Renal cortex interstitium (tissue), 15 donors: ENCODE measurements at places on chromosomes 2 and 18.

DNA sequence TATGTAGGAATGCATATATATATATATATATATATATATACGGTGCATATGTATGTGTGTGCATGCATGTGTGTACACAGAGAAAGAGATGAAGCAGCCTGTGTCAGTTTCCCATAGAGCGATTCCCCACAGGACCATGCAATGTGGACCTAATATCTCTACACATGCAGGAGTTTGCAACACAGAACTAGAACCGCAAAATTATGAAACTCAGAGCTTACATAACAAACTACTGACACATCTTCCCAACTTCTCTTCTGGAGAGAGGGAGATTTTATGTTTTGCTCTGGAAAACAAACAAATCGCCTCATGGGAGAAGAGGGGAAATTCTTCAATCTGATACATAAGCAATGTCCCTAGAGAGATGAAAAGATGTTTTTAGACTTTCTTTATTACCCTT, 377.2 kb downstream of the LRATD1 start:
- no peak for DNase-seq

GRCh38 chr2:120111193-120111592, 98.3 kb downstream of the EPB41L5 start:
- no peak for DNase-seq

DNA sequence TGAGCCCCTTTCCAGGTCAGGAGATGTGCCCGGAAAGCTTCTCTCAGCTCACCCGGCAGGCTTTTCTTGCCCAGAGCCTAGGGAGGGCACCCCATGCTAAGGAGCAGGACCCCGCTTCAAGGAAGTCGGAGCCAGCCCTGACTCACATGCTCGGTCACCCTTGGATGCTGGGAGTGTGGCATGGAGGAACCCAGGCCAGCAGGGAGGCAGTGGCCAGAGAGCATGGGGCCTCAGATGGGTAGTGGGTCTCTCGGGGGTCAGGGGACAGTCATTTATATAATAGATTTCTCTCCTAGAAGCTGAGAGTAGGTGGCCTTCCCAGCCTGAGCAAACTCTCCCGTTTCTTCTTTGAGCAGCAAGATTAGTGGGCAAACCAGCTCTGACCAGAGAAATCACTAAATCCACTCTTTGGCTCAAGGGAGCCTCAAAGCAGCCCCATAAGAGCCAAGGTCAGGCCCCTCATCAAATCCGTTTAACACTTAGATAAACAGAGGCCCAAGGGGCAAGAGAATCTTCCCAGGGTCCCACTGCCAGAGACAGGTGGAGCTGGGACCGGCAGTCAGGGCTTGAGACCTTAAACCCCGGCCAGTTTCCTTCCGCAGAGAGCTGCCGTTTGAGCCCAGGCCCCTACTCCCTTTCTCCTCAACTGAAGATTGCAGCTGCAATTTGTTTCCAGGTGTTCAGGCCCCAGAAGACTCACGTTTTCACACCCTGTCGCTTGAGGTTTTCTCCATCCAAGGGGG, 113.1 kb downstream of the CYP26B1 start:
- no peak for DNase-seq

DNA sequence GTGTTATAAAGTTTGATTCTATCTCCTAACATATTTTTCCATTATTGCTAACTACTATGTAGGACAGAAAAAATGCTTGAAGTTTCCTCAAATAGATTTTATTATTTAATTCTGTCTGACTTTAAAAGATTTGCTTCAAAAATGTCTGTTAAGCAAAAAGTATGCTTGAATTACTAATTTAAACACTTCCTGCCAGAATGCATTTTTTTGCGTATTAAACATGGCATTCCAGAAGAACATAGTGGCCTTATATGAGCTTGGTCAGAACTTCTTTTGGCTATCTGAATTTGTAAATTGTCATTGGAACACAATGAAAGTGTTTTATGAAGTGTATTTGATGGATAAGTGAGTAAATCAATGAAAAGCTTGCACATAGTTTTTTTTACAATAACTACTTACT, 37.8 kb downstream of the MBD5 start:
- no peak for DNase-seq

- no peak for DNase-seq
These were observed 30.5 kb downstream of the PDK1 start for GRCh38 chr2:172586245-172586891.

- peak; percentile 53 for DNase-seq
These were observed 17.1 kb upstream of the VPS4B start for GRCh38 chr18:63439334-63439733.

DNA sequence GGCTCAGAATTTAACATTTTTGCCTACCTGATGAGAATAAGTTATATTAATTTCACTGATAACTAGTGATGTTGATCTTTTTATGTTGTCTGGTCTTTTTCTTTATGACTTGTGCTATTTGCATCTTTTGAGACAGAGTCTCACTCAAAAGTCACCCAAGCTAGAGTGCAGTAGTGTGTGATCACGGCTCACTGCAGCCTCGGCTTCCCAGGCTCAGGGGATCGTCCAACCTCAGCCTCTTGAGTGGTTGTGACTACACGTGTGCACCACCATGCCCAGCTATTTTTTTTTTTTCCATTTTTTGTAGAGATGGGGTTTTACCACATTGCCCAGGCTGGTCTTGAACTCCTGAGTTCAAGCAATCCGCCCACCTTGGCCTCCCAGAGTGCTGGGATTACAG, 7.5 kb downstream of the SMCHD1 start:
- DNase-seq: no peak

DNA sequence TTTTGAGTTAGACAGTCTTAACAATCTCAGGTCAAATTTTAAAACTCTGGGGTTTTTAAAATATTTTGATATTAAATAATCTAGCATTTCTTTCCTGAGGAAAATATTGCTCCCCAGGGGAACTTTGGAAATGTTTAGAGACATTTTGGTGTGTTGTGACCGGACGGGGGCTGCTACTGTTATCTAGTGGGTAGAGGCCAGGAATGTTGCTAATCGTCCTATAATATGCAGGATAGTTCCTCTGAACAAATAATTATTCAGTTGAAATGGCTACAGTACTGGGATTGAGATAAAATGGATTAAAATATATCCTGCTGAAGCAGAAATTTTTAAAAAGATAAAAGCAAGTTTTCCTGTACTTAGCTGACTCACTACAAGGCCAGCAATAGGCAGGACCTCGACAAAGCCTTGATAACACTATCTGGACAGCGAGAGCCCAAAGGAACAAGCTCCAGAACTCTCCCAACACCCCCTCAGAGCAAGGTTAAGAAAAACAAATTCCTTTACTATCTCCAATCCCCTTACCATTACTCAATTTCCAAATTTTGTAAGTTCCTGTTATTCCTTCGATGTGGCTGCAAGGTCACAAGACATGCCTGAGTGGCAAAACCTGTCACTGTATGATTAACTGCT, 1407.4 kb downstream of the SUCLG1 start:
- no peak for DNase-seq

DNA sequence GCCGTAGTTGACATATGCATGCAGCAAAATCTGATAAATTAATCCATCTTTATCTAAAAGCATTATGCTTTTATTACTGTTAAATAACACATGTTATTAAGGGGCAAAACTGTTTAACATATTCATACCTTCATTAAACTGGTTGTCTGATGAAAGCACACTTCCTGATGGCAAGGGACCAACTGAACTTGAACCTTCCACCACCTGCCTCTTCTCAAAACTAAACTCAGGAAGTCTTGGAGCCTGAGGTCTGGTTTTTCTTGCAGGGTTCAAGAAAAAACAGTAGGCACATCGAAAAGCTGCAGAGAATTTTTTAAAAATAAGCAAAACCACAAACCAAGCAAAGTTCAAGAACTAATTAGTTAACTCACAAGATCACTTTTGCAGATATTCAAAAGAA, 64.9 kb downstream of the LNPK start:
- DNase-seq: no peak

DNA sequence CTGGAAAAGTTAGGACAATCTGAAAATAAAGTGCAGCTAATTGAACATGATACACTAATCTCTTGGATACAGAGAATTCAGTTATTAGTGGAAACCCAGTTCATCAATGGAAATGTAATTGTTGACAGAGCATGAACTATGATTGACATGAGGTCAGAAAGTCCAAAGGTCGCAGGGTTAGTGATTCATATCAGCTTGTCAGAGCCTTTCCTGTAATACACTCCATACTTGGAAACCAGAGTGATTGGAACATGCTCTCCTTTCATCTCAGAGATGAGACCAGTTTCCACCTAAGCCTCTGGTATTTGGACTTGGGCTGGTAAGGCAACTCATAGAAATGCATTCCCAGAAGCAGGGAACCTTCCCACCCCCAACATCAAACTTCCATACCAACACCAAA, 8.5 kb upstream of the NCKAP5 start:
- DNase-seq: no peak

DNA sequence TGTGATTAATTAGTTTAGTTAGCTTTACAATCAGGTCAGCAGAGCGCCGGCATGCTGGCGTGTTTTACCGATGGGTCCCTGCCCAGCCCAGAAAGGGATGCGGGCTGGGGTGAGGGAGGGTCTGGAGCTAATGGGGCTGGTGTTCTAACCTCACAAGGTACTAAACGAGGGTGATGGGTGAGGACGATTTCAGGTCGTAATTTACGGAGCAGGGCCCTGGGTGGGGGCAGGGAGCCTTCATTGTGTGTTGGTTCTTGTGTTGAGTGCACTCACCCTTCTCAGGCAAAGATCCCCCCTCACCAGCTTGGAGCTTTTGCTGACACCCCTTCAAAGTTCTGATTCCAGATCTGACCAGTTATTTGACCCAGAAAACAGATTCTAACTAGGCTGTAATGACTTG, 39.5 kb downstream of the PTGR3 start:
- no peak for DNase-seq

- DNase-seq: no peak
These were observed 44.0 kb downstream of the ITGB6 start for GRCh38 chr2:160156100-160156499.

GRCh38 chr2:33336036-33336625, 140.3 kb upstream of the RASGRP3 start:
- no peak for DNase-seq

- no peak for DNase-seq
These were observed 95.9 kb downstream of the GFPT1 start for GRCh38 chr2:69291004-69291650.

- no peak for DNase-seq
These were observed 46.7 kb downstream of the EN1 start for GRCh38 chr2:118800736-118801135.

DNA sequence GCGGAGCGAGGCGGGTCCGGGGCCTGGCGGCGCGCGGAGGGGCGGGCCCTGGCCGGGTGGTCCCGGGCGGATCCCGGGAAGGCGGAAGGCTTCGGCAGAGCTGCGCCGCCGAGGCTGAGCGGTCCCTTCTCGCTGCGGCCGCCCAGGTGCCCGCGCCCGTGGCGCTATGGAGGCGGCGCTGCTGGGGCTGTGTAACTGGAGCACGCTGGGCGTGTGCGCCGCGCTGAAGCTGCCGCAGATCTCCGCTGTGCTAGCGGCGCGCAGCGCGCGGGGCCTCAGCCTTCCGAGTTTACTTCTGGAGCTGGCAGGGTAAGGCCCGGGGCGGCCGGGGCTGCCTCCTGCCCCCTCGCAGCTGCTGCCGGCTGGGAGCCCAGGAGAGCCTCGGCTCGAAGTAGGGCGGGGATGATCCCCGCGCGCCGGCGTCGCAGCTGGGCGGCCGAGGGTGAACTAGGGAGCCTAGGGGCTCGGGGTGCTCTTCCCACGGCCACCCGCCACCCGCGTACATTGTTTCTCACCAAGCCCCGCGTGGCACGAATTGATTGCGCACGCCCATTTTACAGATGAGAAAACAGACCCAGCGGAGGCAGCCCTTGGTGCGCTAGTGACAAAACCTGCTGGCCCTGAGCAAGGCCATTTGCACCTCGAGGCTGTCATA, at the start of gene SLC66A3:
Gene SLC66A3 (plus strand): TSS at position 87 of the 655 bp plus-strand sequence. CDS start 80 bp downstream, at position 167.
- DNase-seq: peak; percentile 83

GRCh38 chr18:8562919-8563318, 46.3 kb upstream of the RAB12 start:
- no peak for DNase-seq

DNA sequence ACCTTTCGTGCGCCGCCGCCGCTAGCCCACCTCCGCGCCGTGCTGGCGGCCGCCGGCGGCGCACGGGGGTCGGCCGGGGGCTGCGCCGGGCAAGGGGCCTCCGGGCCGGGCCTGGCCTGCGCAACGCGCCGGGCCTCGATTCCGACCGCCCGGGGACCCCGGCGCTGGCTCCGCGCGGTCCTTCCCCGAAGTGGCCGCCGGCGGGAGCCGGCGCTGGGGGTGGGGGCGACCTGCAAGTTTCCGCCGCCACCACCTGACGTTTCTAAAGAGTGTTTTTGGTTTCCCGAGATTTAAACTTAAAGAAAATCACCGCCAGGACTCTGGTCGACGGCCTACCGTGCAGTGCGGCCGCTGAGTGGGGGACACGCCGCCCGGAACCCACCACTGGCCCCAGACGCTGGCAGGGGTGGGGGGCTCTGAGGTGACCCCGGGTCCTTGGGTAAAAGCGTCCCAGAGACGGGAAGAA, 3.8 kb upstream of the GATA6 start:
- DNase-seq: no peak

DNA sequence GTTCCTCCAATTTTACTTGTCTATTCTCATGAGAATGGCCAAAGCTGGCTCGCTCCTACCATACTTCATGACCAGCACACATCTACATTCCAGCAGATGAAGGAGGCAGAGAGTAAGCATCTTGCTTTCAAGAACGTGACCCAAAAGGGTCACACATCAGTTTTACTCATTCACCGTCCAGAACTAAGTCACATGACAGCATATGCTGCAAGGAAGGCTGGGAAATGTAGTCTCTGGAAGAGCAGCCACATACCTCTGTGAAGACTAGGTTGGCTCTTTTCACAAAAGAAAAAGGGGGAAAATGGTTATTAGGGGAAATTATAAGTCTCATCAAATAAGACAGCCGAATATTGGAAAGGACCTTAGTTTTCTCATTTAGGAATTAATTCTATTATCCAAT, 835.3 kb downstream of the EPHA4 start:
- DNase-seq: no peak

DNA sequence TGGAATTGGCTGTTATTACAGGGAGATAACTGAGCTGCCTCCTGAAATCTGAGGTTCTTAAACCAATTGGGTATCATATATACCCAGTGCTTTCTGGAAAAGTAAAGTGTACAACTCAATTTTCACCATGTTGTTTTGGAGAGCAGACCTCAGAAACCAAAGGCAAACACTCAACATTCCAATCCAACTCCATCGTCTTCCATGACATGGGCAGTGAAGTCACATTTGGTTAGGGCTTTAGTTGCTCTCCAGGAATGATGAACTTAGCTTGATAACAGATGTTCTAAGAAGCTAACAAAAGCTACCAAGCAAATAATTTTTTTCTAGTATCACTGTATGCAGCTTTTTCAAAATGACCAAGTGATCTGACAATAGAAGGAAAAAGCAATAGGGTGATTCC, 107.0 kb upstream of the SLC35G4 start:
- DNase-seq: no peak

GRCh38 chr2:41659758-41660157, 388.1 kb upstream of the PKDCC start:
- DNase-seq: no peak

DNA sequence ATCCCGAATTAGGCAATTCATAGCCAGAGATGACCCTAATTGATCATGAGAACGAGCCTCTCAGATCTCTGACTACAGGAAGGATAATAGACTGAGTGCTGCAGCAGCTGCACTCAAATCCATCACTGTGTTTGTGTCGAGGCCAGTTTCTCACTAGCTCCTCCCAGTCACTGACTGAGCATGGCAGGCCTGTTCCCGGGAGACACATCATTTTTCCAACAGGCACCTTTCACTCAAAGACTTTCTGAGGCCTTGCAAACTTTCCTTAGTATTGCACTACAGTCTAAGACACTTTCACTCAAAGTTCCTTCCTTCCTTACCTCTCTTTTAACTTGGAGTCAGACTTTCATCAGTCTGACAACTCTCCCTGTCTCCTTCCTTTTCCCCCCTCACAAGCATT, 13.7 kb downstream of the SOS1 start:
- DNase-seq: no peak
